ENCODE measurements at places on chromosomes 6 and 20.

- DNase-seq: peak; percentile 97
Observed at GRCh38 chr6:6661684-6662083, 73.2 kb downstream of the LY86 start.

- no peak for DNase-seq
Observed at GRCh38 chr6:112320561-112321318, 26.4 kb upstream of the RFPL4B start.

DNA sequence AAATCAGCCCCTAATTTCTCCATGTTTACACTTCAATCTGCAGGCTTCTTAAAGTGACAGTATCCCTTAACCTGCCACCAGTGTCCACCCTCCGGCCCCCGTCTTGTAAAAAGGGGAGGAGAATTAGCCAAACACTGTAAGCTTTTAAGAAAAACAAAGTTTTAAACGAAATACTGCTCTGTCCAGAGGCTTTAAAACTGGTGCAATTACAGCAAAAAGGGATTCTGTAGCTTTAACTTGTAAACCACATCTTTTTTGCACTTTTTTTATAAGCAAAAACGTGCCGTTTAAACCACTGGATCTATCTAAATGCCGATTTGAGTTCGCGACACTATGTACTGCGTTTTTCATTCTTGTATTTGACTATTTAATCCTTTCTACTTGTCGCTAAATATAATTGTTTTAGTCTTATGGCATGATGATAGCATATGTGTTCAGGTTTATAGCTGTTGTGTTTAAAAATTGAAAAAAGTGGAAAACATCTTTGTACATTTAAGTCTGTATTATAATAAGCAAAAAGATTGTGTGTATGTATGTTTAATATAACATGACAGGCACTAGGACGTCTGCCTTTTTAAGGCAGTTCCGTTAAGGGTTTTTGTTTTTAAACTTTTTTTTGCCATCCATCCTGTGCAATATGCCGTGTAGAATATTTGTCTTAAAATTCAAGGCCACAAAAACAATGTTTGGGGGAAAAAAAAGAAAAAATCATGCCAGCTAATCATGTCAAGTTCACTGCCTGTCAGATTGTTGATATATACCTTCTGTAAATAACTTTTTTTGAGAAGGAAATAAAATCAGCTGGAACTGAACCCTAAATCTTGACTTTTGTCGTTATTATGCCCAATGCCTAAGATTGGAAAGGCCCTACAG is 4.5 kb downstream of the SOX4 start:
- no peak for DNase-seq

- peak; percentile 96 for DNase-seq
Observed at GRCh38 chr20:8073024-8073832, 53.7 kb upstream of the TMX4 start.

GRCh38 chr6:144585217-144585814 is 300.2 kb downstream of the UTRN start:
- peak; percentile 77 for DNase-seq

GRCh38 chr6:39806278-39806677 is 14.1 kb downstream of the DAAM2 start:
- no peak for DNase-seq

Measured in AML-193 (cell line).